Heart left ventricle (tissue), 16 donors: ENCODE measurements at places on chromosomes 7 and 10. TPM values are rescaled to one million over a fixed set of nuclear protein-coding genes. Genes with fewer than 3 reads are reported as not detected.

The LAMB1 gene
- 49.9 TPM for total RNA-seq

The NCF1 gene
- 1.2 TPM for total RNA-seq

The HOXA11 gene
- total RNA-seq = not detected

The HGF gene
- total RNA-seq = 3.4 TPM

The NAT16 gene
- total RNA-seq = not detected

The GATA3 gene
- 0.71 TPM for total RNA-seq

The CALCR gene
- total RNA-seq = not detected

The TMEM270 gene
- not detected for total RNA-seq

The STEAP2 gene
- total RNA-seq = 14.7 TPM

The AGMO gene
- 0.66 TPM for total RNA-seq

GRCh38 chr10:130453721-130454542 is 317.7 kb downstream of the GLRX3 start:
- H3K27me3 ChIP-seq = no peaks in the 10 kb centered on the region
- no peaks in the 10 kb centered on the region for H3K4me1 ChIP-seq
- H3K4me3 ChIP-seq = no peak overlapping the region
- DNase-seq = no peak
- no peak overlapping the region for H3K27ac ChIP-seq
- no peaks in the 10 kb centered on the region for H3K36me3 ChIP-seq

GRCh38 chr7:52592698-52593097 is 442.7 kb upstream of the POM121L12 start:
- no peak overlapping the region for H3K27ac ChIP-seq
- no peak for DNase-seq
- no peaks in the 10 kb centered on the region for H3K4me1 ChIP-seq
- no peak overlapping the region for H3K4me3 ChIP-seq
- no peaks in the 10 kb centered on the region for H3K27me3 ChIP-seq

- no peak overlapping the region for H3K4me3 ChIP-seq
- DNase-seq = no peak
- H3K27me3 ChIP-seq = no peaks in the 10 kb centered on the region
Measured at GRCh38 chr10:112711366-112711765, 238.7 kb upstream of the TCF7L2 start.

DNA sequence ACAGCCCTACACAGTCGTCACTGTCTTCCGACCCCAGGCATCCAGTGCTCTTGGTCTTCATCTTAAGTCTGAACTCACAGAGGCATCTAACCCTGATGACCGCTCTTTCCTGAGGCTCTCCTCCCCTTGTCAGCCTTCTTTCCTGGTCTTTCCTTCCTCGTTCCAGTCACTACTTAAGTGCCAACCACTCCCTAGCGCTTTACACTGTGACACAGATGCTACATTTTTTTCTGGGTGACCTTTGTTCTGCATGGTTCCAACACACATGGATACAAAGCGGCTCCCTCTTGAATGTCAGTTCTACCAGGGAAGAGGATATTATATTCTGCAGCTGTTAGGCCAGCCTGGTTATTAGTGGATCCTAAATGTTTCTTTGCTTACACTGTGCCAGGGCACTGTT is 12.7 kb downstream of the YWHAG start:
- H3K4me3 ChIP-seq = no peak overlapping the region
- peaks cover 32% of the 10 kb centered on the region for H3K4me1 ChIP-seq
- DNase-seq = no peak

DNA sequence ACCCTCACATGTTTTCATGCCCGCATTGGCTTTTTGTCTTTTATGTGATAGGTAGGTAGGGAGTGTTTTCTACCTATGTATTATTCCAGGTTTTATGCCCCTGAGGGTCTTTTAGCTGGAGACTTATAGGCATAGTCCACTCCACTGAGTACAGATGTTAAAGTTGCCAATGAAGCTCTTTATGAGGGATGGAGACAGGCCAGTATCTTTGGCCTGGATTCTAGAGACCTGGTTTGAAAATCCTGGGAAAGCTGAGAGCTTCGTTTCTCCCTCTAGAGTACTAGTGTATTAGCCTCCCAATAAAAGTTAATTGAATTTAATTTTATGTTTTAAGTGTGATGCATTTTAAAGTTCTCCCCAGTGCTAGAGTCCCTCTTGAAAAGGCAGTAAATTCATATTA is 854.1 kb downstream of the LRMDA start:
- no peak overlapping the region for H3K4me3 ChIP-seq
- H3K27me3 ChIP-seq = no peaks in the 10 kb centered on the region
- H3K36me3 ChIP-seq = no peaks in the 10 kb centered on the region
- no peak for DNase-seq

DNA sequence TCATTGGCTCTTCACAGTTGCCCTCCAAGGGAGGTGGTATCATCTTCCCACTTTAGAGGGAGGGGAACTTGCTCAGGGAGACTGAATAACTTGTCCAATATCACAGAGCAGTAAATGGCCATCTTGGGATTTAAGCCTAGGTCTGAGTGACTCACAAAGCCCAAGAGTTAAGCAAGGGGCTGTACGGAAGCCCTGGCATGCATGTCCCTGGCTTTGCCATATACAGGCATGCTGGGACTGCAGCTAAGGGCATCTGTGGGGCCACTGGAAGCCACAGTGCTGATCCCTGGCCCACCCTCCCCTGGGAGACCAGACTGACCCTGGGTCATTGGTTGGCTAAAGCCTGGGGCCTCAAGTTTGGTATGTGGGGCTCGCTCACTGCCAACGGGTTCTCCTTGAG is 3.1 kb downstream of the VSIR start:
- DNase-seq = no peak
- H3K4me1 ChIP-seq = peaks cover 79% of the 10 kb centered on the region
- peak overlapping the region; percentile 9 for H3K4me3 ChIP-seq

- H3K4me1 ChIP-seq = no peaks in the 10 kb centered on the region
- H3K27ac ChIP-seq = no peak overlapping the region
- H3K27me3 ChIP-seq = no peaks in the 10 kb centered on the region
- DNase-seq = no peak
- no peak overlapping the region for H3K4me3 ChIP-seq
Measured at GRCh38 chr7:8303904-8304528, 42.0 kb upstream of the ICA1 start.

- H3K27me3 ChIP-seq = no peaks in the 10 kb centered on the region
- H3K36me3 ChIP-seq = peaks cover 46% of the 10 kb centered on the region
- H3K4me3 ChIP-seq = no peak overlapping the region
- no peak for DNase-seq
- H3K4me1 ChIP-seq = peaks cover 7% of the 10 kb centered on the region
- no peak overlapping the region for H3K27ac ChIP-seq
Measured at GRCh38 chr7:5195157-5195556, 5.1 kb downstream of the WIPI2 start.

DNA sequence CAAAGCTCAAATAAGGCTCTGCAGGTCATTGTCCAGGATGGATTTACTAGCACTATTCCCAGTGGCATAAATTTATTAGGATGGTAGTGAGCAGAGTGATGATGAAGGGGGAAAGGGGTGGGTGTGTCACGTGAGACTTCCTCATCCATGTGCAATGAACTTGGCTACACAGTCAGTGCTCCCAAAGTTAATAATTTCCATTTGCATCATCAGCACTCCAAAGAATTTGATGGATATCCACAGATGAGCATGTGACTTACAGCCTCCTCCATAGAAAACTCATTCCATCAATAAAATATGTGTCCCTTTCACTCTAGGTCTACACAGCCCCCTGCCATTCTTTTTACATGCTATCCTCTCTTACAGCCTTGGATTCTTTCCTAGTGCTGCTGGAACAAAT is 142.6 kb upstream of the PLPP4 start:
- no peak for DNase-seq
- no peaks in the 10 kb centered on the region for H3K36me3 ChIP-seq
- no peaks in the 10 kb centered on the region for H3K4me1 ChIP-seq
- H3K27me3 ChIP-seq = no peaks in the 10 kb centered on the region

GRCh38 chr10:9926881-9927280 is 1090.8 kb upstream of the CELF2 start:
- DNase-seq = no peak
- H3K36me3 ChIP-seq = no peaks in the 10 kb centered on the region
- no peaks in the 10 kb centered on the region for H3K27me3 ChIP-seq
- H3K4me3 ChIP-seq = no peak overlapping the region

DNA sequence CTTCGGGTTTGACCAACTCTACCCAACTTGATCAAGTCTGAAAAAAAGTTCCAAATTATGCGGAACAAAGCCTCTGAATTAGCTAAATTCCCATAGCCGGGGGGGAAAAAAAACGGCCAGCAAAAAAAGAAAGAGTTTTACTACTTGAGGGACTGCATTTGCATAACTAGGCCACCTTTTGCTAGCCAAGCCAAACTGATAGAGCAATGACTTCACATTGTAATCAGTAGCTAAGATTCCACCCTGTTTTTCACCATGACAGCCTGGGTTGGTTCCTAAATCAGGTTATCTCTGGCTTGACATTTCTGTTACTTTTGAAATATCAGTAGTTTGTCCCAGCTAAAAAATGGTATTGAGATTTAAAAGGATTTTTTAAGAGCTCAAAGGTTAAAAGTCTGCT is 31.4 kb upstream of the CREB3L2 start:
- H3K4me3 ChIP-seq = no peak overlapping the region
- H3K36me3 ChIP-seq = no peaks in the 10 kb centered on the region
- no peaks in the 10 kb centered on the region for H3K27me3 ChIP-seq
- no peak for DNase-seq
- no peaks in the 10 kb centered on the region for H3K4me1 ChIP-seq
- H3K27ac ChIP-seq = no peak overlapping the region

GRCh38 chr7:36448781-36449379 is 59.2 kb downstream of the ANLN start:
- no peaks in the 10 kb centered on the region for H3K4me1 ChIP-seq
- H3K4me3 ChIP-seq = no peak overlapping the region
- no peaks in the 10 kb centered on the region for H3K27me3 ChIP-seq
- no peak overlapping the region for H3K27ac ChIP-seq
- H3K36me3 ChIP-seq = no peaks in the 10 kb centered on the region

- no peak overlapping the region for H3K27ac ChIP-seq
- H3K36me3 ChIP-seq = no peaks in the 10 kb centered on the region
- no peaks in the 10 kb centered on the region for H3K4me1 ChIP-seq
- no peaks in the 10 kb centered on the region for H3K27me3 ChIP-seq
Measured at GRCh38 chr7:138606236-138606635, 94.9 kb downstream of the SVOPL start.

DNA sequence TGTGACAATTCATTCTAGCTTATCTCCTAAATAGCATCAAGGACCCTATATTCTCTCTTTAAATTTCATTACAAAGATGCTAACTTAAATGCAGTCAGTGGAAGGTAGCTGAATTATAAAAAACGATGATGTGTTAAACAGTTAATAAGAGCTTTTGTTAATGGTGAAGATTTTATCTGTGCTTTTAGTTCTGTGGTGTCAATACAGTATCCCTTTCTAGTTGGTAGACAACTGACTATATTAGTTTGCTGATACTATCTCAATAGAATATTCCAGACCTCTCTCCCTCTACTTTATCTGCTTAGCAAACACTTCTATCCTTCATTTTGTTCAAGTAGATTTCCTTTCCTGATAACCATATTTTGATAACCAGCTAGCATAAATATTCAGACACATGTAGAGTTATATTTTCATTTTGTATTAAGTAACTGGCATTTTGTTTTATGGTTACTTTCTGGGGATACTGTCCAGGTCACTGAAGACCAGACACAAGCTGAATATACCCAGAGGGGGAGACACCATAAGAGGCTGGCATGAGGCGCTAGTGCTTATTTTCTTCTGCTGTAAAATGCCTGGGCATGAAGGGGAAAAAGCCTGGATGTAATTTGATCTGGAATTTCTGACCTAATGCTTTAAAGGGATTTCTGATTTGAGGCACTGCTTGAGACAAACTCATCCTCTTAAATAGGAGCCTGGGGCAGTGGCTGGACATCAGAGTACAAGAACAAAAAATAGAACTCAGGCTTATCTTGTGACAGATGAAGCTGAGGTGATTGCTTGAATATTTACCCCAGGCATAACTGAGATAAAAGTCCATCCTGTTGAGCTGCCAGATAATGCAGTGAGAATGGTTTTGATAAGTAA is 197.5 kb downstream of the MALRD1 start:
- H3K4me3 ChIP-seq = no peak overlapping the region
- no peak for DNase-seq
- no peaks in the 10 kb centered on the region for H3K27me3 ChIP-seq
- H3K27ac ChIP-seq = no peak overlapping the region
- H3K36me3 ChIP-seq = no peaks in the 10 kb centered on the region
- H3K4me1 ChIP-seq = no peaks in the 10 kb centered on the region

DNA sequence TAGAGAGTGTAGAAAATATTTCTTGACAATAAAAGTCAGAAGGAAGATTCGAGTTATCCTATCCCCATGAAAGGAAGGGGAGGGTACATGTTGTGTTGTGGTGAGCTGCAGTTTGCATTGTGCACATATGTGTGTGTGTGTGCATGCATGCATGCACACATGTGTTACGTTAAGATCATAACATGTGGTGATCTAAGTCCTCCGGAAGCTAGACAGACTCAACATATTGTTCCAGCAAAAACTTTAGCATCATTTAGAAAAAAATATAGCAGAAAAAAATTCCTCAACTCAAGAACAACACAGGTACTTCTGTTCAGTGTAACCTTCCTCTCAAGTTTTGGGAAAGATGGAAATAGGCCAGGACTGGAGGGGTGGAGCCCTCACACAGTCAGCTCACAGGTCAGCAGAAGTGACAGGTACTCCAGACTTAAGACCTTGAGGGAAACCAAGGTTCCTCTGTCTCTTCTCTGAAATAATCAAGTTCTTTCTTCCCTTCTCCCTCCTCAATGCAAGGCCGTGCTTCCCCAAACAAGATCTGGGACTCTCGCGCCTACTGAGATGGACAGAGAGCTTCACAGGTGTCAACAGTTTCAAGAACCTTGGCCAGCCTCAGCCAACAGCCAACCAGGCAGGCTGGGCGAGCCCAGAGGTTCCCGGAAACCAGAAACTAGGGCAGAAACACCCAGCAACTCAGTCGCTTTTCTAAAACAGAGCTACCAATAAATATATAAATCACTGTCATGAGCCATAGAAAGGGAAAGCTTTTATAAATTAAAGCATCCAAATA is 205.2 kb downstream of the FAM107B start:
- DNase-seq = no peak
- H3K36me3 ChIP-seq = peaks cover 3% of the 10 kb centered on the region
- no peaks in the 10 kb centered on the region for H3K27me3 ChIP-seq
- no peak overlapping the region for H3K27ac ChIP-seq
- no peak overlapping the region for H3K4me3 ChIP-seq

- no peaks in the 10 kb centered on the region for H3K27me3 ChIP-seq
- no peak overlapping the region for H3K4me3 ChIP-seq
- no peaks in the 10 kb centered on the region for H3K4me1 ChIP-seq
- no peaks in the 10 kb centered on the region for H3K36me3 ChIP-seq
- H3K27ac ChIP-seq = no peak overlapping the region
Measured at GRCh38 chr10:80253266-80253962, 36.0 kb downstream of the MAT1A start.

- no peak overlapping the region for H3K27ac ChIP-seq
- DNase-seq = no peak
- no peaks in the 10 kb centered on the region for H3K4me1 ChIP-seq
- H3K27me3 ChIP-seq = no peaks in the 10 kb centered on the region
- H3K36me3 ChIP-seq = no peaks in the 10 kb centered on the region
- no peak overlapping the region for H3K4me3 ChIP-seq
Measured at GRCh38 chr7:44789990-44790389, 6.5 kb upstream of the PPIA start.
